ENCODE measurements at places on chromosomes 13 and 19.

- DNase-seq, result no peak
These were observed 31.7 kb downstream of the BRD4 start for GRCh38 chr19:15300533-15301197.

- no peak for DNase-seq
These were observed 69.7 kb upstream of the C13orf46 start for GRCh38 chr13:114043421-114044053.

GRCh38 chr13:112056739-112057438 lies 10.1 kb upstream of the SOX1 start:
- DNase-seq, result no peak

- no peak for DNase-seq
These were observed 152.8 kb upstream of the IRS2 start for GRCh38 chr13:109939180-109939579.

GRCh38 chr13:46721054-46721453 lies 75.9 kb downstream of the ESD start:
- DNase-seq, result peak; percentile 1

GRCh38 chr19:56986386-56986785 lies 133.4 kb upstream of the USP29 start:
- DNase-seq, result no peak

- DNase-seq, result no peak
These were observed 301.7 kb downstream of the NDFIP2 start for GRCh38 chr13:79782541-79783205.

DNA sequence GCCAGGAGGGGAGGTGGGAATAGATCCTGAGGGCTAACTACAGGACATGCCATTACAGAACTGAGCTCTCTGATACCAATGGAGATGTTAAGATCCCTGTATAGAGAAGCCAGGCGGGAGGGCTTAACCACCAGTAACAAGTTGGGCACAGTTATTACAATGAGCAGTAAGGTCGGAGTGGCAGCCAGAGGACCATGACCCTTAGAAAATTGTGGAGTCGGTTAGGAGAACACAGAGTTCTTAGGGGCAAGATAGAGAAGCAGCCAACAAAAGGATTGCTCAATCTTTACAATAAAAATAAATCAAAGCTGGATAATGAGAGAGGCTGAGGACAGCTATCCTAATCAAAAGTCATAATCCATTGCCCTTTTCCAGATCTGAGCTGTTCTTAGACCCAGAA lies 10.4 kb downstream of the CPB2 start:
- no peak for DNase-seq

DNA sequence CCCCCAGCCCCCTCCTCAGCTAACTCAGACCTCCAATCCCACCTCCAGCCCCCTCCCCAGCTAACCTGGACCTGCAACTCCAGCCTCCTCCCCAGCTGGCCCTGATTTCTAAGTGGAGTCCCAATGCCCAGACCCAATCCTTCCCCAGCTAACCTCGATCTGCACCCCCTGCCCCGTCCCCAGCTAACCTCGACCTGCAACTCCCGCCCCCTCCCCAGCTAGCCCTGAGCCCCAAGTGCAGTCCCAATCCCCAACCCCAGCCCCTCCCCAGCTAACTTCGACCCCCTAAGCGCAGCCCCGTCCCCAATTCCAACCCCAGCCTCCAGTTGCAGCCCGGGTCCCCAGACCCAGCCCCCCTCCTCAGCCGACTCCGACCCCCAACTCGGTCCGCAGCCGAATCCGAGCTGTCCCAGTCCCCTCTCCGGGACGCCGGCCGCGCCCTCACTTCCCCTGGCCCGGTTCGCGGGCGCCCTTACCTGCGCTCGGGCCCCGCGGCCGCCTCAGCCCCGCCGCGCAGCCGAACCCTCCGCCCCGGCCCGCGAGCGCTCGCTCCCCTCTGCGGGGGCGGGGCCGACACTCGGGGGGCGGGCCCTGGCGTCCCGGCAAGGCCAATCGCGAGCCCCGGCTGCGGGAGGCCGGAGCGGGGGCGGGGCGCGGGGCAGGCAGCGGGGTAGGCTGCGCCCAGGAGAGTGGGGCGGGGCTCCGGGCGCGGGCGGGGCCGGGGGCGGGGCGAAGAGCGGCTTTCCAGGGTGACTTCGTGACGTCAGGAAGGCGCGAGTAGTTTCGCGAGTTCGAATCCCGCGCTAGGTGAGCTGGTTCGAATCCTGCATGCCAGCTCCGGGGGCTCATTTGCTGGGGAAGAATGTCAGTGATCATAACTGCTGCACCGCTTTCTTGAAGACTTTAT lies at the start of gene GNG7:
GNG7 (minus strand) TSS at position 525 of the 907 bp plus-strand sequence. CDS start 182,006 bp downstream, outside the sequence.
- DNase-seq, result peak; percentile 85

- DNase-seq, result no peak
These were observed 103.6 kb upstream of the MYCBP2 start for GRCh38 chr13:77430377-77430951.

GRCh38 chr13:43482641-43483040 lies 304.1 kb downstream of the ENOX1 start:
- no peak for DNase-seq

GRCh38 chr13:66443926-66444325 lies 786.2 kb downstream of the PCDH9 start:
- no peak for DNase-seq

DNA sequence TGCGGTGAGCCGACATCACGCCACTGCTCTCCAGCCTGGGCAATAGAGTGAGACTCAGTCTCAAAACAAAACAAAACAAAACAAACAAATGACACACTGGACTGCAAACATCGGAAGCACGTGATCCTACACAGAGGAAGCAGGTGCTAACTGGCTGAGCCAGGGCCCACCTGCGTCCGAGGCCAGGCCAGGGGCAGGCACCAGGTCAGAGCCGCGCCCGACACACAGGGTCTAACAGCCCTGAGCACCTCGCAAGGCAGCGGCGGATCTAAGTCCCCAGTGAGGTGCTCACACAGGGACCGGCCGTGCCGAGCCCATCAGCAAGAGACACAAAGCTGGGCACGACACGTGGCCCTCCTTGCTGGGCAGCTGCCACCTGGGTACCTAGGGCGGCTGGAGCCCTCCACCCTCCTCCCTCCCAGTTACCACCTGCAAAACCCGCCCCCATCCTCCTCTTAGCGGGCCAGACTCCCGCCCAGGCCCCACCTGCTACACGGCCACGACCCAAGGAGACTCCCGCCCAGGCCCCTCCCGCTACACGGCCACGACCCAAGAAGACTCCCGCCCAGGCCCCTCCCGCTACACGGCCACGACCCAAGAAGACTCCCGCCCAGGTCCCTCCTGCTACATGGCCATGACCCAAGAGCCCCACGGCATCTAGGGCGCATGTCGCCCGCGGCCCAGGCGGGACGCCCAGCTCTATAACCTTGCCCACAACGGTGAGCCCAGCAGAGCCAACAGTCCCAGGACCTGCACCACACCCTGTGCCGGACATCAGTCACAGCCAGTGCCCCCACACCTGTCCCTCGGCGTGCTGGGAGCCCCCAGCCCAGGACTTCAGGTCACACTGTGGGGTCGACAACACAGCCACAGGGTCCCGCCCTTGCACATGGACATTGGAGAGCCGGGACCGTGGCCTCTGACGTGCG lies 15.6 kb downstream of the AP3D1 start:
- no peak for DNase-seq

GRCh38 chr19:44626048-44626624 lies 12.8 kb downstream of the IGSF23 start:
- no peak for DNase-seq

GRCh38 chr13:85405316-85405897 lies 393.8 kb downstream of the SLITRK6 start:
- no peak for DNase-seq

GRCh38 chr13:31029102-31029501 lies 96.6 kb downstream of the TEX26 start:
- no peak for DNase-seq

GRCh38 chr13:67128136-67128535 lies 102.0 kb downstream of the PCDH9 start:
- no peak for DNase-seq

DNA sequence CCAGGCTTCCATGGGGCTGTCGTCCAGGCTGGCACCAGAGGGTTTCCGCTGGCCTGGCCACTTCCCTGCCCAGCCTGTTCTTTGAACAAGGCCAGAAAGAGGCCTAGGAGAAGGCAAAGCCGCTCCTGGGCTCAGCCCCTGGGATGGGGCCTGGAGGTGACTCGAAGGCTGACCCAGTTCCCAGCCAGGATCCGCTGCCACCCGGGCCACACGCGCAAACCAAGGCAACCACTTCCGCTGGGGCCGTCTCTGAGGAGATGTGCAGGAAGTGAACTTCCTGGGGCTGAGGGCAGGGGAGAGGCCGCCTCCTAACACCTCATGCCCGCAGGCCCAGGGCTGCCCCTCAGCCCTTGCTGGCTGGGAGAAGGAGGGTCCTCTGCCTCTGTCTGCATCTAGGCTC lies 15.2 kb downstream of the PLEKHF1 start:
- DNase-seq, result peak; percentile 78

GRCh38 chr13:111278743-111279652 lies 41.4 kb upstream of the TEX29 start:
- no peak for DNase-seq

GRCh38 chr13:109351236-109351635 lies 435.1 kb downstream of the IRS2 start:
- no peak for DNase-seq

DNA sequence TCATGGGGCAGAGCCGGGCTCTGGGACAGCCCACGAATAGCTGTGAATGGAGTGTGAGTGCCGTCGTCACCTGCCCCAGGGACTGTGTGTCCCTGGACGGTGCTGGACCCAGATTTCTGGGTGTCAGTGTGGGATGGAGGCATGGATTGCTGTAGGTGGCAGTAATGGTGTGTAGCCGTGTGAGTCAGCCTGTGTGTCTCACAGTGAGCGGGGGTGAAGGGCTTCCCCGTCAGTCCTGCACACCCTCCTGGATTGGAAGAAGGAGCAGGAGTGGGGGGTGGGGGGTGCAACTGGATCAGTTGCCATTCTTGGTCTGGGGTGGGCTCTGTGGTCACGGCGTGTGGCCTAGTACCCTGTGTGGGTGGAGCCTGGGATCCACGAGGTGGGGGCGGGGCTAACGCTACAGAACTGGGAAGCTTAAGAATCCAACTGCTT lies 6.5 kb upstream of the LTBP4 start:
- DNase-seq, result no peak

GRCh38 chr19:18636969-18637629 lies at the start of gene KLHL26:
Gene KLHL26, plus strand, starts transcription at chr19:18637028. Its CDS starts 27 bp downstream, at chr19:18637055.
- DNase-seq, result no peak

DNA sequence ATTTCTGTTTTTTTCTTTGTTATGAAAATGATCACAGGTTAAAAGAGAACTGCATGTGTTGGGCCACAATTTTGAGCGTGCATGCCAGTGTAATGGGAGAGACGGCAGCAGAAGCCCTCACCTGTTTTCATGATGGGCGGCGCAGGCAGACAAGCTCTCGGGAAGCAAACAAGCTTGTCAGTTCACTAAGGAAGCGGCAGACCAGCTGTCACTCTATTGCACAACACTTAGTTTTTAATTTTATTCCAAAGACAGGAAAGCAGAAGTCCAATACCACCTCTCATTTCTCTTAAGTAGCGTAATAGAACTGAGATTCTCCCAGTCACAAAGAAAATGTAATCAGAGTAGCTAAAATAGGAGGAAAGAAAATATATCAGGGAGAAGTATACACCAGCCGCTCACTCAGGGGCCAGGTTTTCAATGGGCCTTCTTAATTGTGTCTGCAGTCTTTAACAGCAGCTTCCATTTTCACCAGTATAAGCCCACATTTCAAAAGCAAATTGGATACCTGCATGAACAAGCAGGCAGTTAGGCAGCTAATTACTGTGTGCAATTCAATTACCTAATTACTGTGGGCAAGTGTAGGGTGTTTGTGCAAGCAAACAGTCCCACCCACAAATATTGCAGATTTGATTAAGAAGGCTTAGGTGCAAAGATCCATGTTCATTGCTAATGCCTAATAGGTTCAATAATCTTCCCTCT lies 711.4 kb downstream of the DIAPH3 start:
- no peak for DNase-seq

GRCh38 chr13:112804374-112804773 lies 114.5 kb downstream of the ATP11A start:
- no peak for DNase-seq

DNA sequence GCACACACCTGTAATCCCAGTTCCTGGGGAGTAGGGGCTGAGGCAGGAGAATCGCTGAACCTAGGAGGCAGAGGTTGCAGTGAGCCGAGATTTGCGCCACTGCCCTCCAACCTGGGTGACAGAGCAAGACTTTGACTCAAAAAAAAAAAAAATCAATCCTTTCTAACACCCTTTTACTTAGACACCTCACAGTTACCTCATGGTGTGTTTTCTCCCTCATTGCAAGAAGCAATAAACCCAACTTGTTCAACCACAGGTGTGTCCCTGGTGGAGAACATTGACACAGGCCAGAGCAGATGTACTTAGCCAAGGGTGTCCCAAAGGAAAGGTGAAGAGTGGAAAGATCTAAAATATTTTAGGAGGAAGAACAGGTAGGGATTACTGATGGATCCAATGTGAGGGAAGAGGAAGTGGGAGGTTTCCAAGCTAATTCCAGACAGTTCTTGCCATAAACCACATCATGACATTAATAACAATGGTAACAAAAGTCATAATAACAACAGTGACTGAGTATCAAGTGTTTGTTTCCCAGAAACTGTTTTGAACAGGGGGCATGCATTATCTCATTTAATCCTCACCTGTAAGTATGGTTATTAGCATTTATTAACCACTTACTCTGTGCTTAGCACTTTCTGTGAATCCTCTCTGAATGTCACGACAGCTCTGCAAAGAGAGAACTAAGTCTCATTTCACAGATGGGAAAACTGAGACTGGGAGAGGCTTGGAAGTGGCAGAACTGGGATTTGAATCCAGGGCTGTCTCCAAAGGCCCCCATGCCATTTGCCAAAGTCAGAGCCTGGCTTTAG lies 3.1 kb upstream of the LYPD3 start:
- no peak for DNase-seq

DNA sequence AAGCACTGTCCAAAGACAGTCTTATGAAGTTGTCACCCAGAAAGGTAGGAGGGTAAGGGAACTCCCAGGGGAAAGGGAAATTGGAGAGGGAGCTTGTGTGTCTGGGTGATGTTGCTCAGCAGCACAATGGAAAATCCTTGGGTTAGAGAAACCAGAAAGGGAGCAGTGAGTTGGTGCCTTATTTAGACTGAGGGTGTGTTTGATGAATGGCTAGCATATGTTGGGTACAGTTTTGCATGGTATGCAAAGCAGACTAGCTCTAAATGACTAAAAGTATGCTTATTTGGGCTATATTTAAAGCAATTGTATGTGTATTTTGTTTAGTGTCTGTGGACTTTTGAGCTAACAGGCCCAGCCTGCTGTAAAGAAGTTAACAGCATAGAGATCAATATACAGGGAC lies 2884.6 kb upstream of the PCDH20 start:
- DNase-seq, result no peak

GRCh38 chr19:10001899-10002298 lies 8.4 kb downstream of the COL5A3 start:
- DNase-seq, result no peak

DNA sequence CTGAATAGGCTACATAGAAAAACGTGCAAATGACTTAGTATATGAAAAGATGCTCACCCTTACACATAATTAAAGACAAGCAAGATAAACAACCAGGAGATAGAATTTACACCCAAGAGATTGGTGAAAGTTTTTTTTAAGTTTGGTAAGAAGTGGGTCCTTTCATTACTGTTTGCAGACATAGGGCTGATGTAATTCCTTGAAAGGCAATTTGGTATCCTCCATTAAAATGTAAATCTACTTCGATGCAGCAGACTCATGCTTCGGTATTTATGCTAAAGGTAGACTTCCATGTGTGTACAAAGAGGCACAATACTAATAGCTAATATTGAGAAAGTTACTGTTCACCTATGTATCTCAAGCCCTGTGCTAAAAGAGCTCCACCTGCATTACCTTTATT lies 33.5 kb downstream of the CNMD start:
- no peak for DNase-seq
